Left renal cortex interstitium (tissue), 4 donors: ENCODE measurements at places on chromosomes 4 and X. TPM values are rescaled to one million over a fixed set of nuclear protein-coding genes. Genes with fewer than 3 reads are reported as not detected.

DNA sequence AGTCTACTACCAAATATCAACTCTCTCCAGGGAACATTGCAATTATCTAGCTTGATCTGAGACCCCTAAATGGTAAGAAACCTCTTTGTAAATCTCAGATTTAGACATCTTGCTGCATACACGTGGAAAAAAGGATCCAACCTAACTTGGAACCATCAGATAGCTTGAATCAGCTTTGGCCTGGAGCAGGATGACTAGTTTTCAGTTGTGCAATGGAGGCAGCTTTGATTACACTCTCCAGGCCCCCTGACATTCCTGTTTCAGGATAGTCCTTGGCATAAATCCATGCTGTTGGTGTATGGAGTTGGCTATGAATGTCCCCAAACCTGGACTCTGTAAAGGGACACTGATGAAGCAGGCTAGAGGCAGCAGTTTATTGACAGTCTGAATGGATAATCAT, 1061.9 kb upstream of the TENM3 start:
- no peak for DNase-seq

DNA sequence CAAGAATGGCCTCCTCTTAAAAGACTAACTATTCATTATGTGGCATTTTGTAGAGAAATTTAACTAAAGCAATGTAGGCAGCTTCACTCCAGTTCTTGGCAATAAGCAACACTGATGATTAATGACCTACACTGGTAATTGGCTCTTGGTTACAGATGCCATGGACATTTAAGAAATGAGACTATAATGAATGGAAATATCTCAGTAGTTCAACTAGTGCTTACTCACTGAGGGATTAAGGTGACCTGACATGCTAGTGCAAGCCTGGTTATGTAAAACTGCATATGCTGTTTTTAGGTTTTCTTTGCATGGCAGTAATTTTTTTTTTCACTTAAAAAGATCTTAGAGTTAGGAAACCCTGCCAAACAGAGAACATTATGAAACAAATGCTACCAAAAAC, 152.7 kb upstream of the AADAT start:
- no peak for DNase-seq

- DNase-seq = no peak
These were observed 105.2 kb downstream of the RTL5 start for GRCh38 chrX:72026341-72027023.

DNA sequence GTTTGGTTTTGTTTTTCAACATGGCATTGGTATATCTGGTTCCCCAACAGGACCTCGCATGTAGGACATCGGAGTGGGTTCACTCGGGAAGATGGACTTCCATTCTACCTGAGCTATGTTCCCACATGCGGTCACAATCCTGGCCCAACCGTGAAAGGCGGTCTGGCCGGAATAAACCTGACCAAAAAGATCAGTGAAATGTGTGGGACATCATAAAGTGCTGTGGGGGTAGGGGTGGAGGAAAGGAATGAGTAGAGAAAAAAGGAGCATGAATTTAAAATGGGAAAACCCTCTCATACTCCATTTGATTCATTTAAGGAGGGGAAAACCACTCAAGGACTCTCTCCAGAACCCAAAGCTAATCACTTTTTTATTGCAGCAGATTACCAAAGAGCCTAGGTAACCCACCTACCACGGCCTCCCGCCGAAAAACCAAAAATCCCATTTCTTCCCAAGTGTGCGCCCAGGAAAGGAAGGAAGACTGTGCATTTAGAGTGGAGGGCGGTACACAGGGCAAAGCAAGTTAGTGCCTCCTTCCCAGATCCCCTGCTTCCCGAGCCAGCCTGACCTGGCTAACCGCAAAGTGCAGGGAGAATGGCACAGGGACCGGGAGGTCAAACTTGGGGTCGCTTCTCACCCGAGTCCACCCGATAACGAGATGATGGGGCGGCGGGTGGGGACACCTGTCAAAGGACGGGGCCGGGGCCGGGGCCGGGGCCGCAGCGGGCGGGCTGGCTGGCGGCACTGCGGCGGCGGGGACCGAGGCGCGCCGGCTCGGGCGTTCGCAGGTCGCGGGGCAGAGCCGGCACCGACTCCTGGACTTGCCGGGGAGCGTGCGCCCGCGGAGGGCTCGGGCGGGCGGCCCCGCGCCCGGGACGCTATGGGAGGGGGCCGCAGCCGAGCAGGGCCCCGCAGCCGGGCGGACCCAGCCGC, 669 bp downstream of the TMEM150C start:
- no peak for DNase-seq

DNA sequence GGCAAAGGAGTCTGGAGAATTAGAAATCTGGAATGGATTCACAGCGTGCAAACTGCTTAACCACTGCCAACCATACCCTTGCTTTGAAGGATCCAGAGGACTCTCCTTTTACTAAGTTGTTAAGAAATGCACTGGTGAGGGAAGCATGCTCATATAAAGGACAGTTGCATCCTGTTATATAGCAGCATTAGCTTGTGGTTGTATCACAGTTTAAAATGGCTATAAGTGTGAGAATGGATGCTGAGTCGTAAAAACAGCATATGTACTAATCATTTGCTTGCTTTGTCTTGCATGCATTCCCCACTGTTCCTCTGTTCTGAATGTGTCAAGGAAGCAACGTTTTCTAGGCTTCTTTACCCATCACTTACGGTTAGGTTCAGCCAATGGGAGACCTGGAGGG, 101.1 kb downstream of the CXCL13 start:
- no peak for DNase-seq

- no peak for DNase-seq
These were observed 37.4 kb upstream of the PACRGL start for GRCh38 chr4:20662851-20663250.

Gene DIPK2B
- polyA plus RNA-seq = 8.3 TPM

DNA sequence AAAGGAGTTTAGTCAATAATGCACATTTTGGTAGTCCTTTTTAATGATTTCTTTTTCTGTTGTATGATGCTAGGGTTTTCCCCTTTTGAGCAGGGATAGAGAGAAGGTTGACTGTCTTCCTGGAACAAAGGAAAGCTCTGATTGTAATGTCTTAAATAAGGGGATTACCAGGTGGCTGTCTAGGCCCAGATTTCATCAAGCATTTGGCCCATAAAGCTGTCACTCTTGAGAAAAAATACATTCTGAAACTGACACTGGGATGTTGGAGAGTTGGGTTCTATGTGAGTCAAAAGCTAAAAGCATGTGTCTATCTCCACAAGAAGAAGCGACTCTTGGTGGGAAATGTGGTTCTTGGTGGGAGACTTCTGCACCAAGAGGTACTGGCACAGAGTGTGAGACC, 26.4 kb downstream of the KIAA1210 start:
- no peak for DNase-seq

GRCh38 chr4:38456096-38456495, 207.9 kb upstream of the KLF3 start:
- no peak for DNase-seq

DNA sequence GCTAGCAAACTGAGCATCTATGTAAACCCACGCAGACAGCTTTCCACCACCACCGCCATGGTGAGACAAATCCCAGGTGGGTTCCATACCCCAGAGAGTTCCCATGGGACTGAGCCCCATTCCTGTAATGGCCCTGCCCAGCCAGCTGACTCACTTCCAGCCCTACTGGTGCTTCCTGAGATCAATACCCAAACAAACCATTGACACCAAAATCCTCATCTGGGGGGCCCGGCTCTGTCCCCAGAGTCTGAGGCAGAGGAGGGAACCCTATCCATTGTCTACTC, 30.1 kb upstream of the JAKMIP1 start:
- DNase-seq = no peak

Gene MORF4L2
- 280 TPM for polyA plus RNA-seq

GRCh38 chr4:155487210-155487609, 110.4 kb upstream of the MAP9 start:
- DNase-seq = no peak
